ENCODE measurements at places on chromosomes 7 and 10.

DNA sequence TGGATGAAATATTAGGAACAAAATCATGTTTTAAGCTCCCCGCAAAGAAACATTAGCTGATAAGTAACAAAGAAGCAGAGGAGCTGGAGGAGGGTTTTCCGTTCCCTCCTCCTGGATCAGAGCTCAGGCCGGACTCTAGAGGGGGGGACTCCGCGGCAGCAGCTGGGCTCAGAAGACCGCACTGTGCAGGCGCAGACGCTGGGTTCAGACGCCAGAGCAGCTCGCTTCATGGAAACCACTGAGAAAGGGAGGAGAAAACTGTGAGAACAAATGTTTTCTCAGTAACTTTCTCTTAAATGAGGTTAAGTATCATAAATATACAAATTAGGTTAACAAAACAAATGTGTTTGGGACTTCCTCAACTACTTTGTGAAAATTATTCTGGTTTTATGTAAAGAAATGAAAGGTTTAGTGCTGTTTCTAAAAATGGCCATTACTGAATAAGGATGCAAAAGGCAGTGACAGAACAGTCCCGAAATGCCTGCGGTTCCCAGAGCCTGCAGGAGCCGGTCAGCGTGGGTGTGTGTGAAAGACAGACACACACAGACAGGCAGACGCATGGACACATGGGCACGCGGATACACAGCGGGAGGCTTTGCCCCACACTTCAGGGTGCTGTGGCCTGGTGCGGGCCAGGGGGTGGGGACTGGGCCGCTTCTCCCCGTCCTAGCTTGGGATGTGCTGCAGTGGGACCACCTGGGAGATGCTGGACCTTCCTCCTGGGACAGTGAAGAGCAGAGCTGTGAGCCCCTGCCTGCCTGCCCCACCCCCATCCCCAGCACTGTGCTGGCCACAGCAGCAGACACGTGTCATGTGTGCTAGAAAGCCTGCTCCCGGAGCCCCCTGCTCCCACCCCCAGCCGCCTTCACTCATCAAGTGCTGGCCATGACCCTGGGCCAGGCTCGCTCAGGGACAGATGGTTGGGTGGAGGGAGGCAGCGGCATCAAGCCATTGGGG is 20.3 kb upstream of the ADGRA1 start:
- DNase-seq = no peak

GRCh38 chr10:129877773-129878371 is 86.2 kb downstream of the EBF3 start:
- no peak for DNase-seq

DNA sequence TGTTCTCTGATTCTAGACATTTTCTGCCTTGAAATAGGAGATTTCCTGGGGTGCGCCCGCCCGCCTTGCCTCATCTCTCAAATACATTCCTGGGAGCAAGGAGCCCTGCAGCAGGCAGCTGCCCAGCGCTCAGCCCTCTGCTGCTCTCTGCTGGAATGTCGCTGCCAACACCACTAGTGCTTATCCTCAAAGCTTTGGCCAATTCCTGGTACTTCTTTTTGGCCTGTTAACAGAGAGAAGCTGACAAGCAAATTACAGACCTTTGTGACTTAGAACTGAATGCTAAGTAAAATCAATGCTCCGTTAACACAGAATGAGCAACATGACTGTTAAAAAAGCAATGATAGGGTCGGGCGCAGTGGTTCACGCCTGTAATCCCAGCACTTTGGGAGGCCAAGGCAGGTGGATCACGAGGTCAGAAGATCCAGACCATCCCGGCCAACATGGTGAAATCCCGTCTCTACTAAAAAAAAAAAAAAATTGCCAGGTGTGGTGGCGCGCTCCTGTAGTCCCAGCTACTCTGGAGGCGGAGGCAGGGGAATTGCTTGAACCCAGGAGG is 41.9 kb upstream of the SYPL1 start:
- peak; percentile 67 for DNase-seq

DNA sequence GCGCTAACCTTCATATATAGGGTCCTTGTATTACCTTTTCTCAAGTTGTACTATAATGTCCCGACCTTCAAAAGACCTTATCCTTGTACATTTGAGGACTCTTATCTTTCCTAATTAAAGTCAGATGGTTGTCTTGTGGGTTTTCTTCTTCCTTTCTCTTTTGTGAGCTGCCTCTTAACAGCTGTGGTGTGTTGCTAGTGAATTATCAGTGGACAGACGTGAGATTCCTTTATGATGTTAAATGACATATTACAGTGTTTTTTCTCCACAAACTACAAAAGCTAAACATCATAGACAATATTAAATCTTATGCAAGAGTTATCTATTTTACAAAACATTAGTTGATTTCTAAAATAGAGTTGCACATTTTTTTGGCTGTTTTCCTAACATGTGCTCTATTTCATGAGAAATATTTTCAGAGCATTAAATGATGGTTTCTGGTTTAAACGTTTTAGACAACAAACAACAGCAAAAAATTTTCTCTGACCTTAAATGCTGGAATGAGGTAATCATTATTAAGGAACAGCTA is 272.2 kb upstream of the NPVF start:
- no peak for DNase-seq

- no peak for DNase-seq
Observed at GRCh38 chr10:74434547-74434946, 283.5 kb downstream of the ADK start.

DNA sequence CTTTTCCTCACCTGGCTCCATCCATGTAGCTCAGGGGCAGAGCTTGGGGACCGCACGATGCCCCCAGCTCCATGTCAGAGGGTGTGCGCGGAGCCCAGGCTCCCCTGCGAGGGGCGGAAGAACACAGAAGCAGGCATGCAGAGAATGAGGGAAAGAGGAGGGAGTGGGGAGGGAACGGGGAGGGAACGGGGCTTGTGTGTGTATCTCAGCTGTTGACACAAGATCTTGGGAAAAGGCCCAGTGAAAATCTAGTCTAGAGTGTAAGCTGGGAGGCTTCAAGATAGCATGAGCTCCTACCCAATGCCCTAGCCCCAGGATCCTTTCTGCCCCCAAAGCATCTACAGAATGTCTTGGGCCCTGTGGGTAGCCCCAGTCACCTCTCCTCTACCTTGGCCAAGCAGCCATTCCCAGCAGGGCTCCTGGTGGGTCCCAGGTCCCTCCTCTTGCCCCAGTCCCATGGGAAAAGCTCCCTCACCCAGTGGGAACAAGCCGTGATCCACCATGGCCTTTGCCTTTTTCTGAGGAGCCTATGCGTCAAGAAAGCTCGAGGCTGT is 25.1 kb upstream of the NDST2 start:
- DNase-seq = no peak

GRCh38 chr7:12661581-12661980 is 25.9 kb upstream of the ARL4A start:
- no peak for DNase-seq

GRCh38 chr10:75402486-75403143 is 1.1 kb upstream of the ZNF503 start:
- DNase-seq = no peak

DNA sequence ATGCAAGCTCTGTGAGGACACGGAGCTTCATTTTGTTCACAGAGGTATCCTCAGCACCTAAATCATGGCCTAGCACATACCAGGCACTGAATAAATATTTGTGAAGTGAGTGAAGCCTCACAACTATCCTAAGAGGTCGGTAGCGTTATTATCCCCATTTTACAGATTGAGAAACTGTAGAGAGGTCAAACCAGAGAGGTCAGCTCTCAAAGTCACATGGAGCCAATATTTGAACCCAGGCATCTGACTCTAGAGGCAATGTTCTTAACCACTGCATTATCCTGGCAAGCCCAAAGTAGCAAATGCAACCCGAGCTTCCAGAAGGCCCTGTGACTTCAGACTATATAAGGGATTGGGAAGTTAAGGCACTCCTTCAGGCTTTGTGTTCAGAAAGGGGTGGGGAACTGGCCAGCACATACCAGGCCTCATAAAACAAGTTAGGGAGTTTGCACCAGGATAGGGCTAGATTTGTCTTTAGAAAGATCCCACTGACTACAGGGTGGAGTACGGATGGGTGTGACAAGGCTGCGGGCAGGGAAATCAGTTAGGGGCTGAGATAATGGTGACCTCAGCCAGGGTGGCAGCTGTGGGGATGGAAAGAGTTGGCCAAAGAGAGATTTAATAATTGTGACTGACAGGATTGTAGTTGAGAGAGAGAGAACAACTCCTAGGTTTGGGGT is 101.4 kb downstream of the TBXAS1 start:
- DNase-seq = no peak

GRCh38 chr7:26428571-26428970 is 136.9 kb downstream of the SNX10 start:
- DNase-seq = no peak

DNA sequence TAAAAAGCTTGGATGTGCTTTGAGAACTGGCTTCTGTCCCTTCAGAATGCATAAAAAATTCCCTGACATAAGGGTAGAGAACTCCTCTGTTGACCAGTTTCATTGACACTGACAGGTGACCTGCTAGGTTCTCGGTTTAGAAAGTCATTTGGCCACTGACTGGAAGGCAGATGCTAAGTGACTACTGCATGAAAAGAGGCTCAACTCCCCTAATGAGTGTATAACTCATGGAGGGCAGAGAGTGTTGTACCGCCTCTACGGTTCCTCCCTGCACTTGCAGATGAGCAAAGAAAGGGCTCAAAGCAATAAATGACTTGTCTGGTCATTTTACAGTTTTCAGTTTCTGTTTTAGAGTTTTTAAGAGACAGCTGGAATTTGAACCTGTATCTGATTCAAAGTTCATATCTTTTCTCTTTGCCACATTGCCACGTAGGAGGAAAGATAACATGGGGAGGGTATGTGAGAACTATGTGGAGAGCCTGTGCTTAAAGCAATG is 2.9 kb upstream of the FGL2 start:
- no peak for DNase-seq

- no peak for DNase-seq
Observed at GRCh38 chr10:97570789-97571471, 1.6 kb upstream of the ANKRD2 start.

DNA sequence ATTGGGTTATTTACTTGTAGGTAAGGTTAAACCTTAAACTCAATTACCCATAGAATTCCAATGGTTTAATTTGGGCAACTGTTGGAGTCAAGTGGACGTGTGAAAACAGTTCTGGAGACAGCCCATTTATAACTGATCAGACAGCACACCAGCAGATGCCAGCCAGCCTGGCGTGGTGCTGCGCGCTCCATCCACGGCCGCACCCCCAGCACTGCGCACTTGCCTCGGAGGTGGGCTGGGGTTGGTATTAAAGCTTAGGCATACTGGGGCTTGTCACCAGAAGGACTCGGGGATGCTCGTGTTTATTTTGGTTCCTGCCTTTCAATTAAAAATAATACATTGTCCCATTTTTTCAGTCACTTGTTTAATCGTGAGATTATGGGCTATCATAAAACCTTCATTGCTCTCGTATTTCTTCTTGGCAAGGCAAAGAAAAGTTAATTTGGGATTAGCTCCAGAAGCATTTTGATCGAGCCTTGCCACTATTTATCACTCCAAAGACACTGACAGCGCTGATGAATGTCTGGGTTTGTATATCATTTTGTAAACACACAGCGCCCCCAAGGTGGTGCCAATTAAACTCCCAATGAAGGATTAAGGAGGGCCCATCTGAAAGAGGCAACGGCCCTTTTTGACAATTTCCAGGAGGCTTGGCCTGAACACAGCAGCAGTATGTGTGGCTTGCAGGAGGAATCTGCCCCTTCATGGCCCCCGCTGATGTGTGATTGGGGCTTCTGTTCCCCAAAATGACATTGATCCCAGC is 204.5 kb upstream of the CXCL12 start:
- no peak for DNase-seq

- no peak for DNase-seq
Observed at GRCh38 chr7:36942955-36943354, 218.7 kb upstream of the AOAH start.

- DNase-seq = peak; percentile 23
Observed at GRCh38 chr10:5943536-5943935, 33.8 kb downstream of the IL15RA start.

- DNase-seq = peak; percentile 39
Observed at GRCh38 chr10:132399117-132400035, 2.4 kb downstream of the PWWP2B start.

DNA sequence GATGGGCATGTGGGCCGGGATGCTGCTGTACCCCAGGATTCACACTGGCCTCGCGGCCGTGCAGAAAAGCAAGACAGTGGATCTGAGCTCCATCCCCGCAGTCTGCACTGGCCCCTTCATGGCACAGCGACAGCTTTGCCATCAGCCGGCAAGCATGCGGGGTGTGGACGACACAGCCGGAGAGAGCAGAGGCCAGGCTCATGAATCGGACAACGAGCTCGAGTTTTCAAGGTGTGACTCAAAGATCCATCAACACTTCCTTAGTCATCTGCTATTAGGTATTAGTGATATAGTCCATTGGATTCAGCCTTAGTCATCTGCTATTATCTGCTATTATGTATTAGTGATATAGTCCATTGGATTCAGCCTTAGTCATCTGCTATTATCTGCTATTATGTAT is 254.7 kb downstream of the KLF6 start:
- no peak for DNase-seq

- DNase-seq = no peak
Observed at GRCh38 chr10:95542330-95542729, 18.8 kb downstream of the SORBS1 start.

- no peak for DNase-seq
Observed at GRCh38 chr7:41821521-41822213, 118.8 kb upstream of the INHBA start.

DNA sequence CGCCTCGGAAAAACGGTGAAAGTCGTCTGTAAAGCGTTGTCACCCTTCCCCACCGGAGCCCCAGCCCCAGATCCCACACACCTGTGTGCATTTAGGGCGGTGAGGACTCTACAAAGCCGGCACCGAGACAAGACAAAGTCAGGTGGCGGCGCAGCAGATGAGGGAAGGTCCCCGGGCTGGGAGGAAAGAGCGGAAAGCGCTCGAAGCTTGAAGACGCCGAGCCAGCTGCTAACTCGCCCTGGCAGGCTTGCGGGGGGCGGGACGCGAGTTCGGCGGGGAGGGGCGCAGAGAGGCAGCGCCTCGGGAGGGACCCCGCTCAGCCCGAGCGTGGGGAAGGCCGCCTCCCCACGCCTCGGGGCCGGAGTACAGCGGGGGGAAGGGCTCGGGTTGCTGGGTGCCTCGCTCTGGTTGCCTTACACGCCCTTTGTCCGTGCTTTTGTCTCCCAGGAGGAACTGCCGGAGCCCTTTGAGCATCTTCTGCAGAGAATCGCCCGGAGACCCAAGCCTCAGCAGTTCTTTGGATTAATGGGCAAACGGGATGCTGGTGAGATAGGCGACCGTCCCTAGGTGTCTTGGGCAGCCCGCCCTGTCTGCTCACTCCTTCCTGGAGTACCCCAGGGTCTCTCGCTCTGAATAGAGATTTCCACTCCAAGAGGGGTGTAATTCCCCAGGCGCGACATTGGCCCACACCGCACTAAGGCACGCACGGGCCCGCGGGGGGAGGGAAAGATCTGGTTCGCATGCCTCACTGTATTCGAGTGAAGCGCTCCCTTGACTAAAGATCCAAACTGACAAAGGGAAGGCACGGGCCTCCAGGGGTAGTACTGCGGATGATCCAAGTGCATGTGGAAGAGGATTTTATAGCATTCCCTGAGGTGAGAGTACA is 1.6 kb downstream of the TAC1 start:
- DNase-seq = no peak
